Stimulated activated CD8-positive, alpha-beta memory T cell treated with anti-CD3 and anti-CD28 coated beads, Interleukin-7, amount 100 ng/mL, for 48 hours (primary cell): ENCODE measurements at places on chromosomes 3 and 15.

GRCh38 chr3:152266221-152266995 lies 2.3 kb upstream of the MBNL1 start:
- DNase-seq: no peak

- no peak for DNase-seq
Observed at GRCh38 chr3:139465636-139466035, 10.7 kb downstream of the RBP2 start.

DNA sequence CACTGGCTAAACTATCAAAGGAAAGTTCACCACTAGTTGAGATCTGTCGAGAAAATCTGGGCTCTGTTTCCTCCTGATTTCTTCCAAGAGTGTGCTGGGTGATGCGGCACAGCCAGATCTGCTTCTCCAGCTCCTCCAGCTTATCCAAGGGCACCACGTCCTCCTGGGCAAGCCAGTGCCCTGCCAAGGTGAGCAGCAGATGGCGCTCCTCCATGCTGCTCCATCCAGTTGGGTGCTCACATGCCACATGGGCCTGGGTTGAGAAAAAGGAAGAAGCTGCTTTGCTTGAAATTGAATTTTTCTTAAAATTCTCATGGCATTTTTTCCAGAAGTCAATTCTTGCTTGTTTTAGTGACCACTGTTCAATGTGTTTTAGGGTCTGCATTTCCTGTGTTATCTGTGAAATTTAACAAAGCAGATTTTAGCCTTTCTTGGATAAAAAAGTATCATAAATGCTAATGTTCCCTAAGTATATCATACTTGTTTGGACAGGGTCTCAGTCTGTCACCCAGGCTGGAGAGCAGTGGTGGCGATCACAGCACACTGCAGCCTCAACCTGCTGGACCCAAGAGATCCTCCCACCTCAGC lies 47.3 kb downstream of the EIF3J start:
- DNase-seq: peak; percentile 6

- no peak for DNase-seq
Observed at GRCh38 chr15:96261575-96262034, 68.9 kb upstream of the NR2F2 start.

DNA sequence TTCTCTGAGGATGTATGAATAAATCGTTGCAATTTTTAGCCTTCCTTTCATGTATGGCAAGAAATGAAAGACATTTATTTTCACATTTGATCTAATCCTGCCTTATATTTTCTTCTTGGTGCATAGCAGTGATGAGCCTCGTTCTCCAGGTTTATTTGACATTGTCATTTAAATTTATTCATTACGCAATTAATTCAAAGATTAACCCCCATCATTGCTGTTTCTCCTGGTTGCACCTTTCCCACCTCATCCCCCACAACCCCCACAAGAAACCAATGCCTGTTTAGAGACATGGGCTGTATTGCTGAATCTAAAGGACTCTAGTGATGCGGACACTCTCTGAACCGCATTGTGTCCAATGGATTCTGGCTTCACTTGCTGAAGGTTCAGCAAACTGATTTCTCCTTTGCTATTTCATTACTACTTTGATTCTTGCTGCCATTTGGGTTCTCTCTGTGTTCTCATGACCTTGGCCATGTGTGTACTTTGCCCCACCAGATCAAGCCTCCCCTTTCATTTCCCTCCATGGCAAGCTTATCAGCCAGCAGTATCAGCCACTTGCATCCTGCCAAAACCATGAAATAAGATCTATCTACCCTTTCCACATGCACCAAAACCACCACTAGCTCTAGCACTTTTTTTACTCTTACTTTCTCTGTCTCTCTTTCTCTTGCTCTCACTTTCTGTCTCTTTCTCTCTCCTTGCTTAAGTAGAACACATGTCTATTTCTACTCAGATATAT lies 382.7 kb downstream of the GBE1 start:
- no peak for DNase-seq

- DNase-seq: no peak
Observed at GRCh38 chr3:27681249-27681748, 40.8 kb downstream of the EOMES start.
